Astrocyte of the spinal cord (primary cell): ENCODE measurements at places on chromosomes 3 and 15.
A peak's percentile ranks its signal among the peaks of the same experiment; 100 is the strongest.

DNA sequence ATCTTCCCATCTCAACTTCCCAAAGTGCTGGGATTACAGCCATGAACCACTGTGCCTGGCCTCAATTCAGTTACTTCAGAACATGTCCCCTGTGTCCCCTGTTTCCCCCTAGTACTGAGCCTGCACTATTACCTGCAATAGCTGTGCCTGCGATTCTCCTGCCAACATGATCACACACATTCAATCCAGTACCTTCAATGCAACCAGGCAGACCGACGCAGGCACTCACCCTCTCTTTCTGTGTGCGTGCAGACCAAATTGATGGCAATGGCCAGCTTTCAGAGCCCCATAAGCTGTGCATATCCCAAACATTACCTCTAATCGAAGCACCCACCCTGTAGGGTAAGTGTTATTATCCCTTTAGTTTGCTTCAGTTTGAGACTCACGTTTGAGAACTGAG lies 73.0 kb upstream of the EPHB3 start:
- no peak for DNase-seq

DNA sequence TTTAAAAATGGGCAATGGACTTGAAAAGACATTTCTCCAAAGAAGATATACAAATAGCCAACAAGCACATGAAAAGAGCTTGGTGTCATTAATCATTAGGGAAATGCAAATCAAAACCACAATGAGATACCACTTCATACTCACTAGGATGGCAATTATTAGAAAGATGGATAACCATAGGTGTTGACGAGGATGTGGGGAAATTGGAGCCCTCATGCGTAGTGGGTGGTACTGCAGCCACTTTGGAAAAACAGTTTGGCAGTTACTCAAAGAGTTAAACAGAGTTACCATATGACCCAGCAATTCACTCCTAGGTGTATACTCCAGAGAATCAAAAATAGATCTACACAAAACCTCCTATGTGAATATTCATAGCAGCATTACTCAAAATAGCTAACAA lies 27.4 kb downstream of the RPLP1 start:
- DNase-seq: no peak

GRCh38 chr3:29701326-29701983 lies 420.6 kb downstream of the RBMS3 start:
- no peak for DNase-seq

DNA sequence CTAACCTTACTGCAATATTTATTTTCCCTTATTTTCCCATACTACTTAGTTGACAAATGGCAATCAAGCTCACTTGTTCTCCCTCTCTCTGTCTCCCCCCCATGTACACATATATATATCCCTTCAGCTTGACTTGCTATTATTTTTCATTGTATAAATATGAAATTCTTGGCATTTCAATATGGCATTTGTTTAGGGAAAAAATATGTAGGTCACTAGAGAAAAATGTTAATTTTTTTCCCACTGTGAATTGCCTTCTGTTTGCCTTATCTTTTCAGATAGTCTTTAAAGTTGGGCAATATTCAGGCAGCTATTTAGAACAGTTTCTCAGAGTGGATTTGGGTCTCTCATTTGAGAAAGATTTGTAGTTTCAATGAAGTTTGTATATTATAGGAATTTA lies 62.8 kb upstream of the UTS2B start:
- no peak for DNase-seq

- peak; percentile 75 for DNase-seq
These were observed 19.7 kb downstream of the TM4SF4 start for GRCh38 chr3:149494022-149494758.

DNA sequence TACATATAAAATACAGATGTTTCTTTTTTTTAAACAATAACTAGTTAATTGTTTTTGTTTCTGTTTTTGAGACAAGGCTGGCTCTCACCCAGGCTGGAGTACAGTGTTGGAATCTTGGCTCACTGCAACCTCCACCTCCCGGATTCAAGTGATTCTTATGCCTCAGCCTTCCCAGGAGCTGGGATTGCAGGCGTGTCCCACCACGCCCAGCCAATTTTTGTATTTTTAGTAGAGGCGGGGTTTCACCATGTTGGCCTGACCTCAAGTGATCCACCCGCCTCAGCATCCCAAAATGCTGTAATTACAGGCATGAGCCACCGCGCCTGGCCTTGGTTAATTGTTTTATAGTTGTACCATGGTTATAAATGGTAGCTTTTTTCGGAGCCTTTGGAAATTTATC lies 72.3 kb downstream of the PIAS1 start:
- DNase-seq: no peak

GRCh38 chr3:127487196-127487595 lies 103.3 kb downstream of the TPRA1 start:
- DNase-seq: no peak

DNA sequence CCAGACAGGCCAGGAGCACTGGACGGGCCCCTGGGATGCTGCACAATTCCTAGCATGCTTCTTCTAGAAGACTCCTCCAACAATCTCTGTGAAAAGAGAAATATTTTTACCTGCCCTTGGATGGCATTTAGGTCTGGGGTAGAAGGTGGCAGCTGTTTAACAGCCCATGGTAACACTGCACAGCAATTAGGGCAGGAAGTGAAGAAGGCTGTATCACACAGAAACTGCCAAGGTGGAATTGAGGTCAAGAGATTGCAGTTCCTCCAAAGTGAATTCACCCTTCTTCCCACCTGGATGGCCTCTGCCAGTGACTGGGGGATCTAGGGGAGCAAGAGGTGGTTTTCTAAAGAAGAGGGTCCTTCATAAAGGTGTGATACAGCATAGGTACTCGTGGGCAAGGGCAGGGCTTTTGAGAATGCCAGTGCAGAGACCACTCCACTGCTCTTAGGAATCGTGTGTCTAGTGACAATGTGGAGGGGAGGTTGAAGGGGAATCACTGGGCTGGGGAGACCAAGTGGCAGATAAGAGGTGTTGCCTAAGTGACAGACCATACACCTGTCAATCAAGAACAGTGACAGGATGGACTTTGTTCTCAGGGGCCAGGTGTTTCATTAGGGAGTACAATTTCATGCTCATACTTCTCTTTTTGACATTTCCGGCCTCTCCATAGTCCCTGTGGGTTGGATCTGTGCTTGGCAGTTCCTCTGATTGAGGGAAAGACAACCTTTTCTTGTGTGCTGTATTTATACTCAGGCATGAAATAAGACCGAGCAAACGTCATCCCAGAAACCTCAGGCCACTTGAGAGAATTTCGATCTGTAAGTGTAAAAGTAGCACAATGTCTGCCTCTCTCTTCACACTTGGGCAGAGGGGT lies 83.5 kb upstream of the BCL6 start:
- no peak for DNase-seq

DNA sequence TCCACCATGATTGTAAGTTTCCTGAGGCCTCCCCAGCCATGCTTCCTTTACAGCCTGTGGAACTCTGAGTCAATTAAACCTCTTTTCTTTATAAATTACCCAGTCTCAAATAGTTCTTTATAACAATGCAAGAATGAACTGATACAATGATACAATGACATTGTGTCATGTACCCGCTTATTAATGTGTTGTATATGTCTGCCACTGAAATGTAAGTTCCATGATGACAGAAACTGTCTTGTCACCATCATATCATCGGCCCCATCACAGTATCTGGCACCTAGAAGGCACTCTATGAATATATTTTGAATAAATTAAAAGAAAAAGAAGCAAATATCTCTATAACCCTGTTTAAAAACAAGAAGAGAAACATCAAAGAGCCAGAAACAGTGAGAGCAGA lies 29.6 kb downstream of the FEZF2 start:
- DNase-seq: no peak

- DNase-seq: peak; percentile 54
These were observed 141.5 kb downstream of the GADL1 start for GRCh38 chr3:30752970-30753369.

DNA sequence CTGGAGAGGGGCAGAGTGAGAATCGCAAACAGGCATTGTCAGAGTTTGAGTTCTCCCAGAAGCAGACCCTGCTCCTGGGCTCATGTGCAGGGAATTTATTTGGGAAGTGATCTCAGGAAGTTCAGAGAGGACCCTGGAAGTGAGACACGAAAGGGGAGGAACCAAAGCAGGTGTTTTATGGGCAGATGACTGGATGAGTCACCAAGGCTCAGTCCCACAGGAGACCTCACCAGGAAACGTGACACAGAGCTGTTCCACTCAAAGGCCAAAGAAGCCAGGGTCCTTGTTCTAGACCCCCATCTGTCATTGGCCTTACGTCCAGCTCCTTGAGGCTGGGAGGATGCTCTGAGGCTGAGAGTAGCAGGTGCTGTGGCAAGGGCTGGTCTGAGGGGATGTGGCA lies 43.4 kb upstream of the SEC22A start:
- no peak for DNase-seq

DNA sequence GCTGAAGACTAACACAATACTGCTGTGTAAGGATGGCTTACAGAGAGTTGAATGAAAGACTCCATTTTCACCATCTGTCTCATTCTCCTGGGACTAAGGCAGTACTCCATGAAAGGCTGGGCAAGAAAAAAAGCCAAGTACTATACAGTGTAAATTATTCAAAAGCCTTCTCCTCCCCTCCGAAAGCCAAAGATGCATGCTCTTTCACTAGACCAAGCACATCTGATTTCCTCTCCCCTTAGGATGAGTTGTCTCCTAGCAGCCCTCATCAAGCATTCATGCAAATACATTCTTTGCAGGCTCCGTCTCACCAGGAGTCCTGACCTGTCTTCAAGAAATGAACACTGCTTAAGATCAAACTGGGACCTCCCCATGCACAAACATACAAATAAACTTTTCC lies 133.5 kb upstream of the THBS1 start:
- DNase-seq: no peak

DNA sequence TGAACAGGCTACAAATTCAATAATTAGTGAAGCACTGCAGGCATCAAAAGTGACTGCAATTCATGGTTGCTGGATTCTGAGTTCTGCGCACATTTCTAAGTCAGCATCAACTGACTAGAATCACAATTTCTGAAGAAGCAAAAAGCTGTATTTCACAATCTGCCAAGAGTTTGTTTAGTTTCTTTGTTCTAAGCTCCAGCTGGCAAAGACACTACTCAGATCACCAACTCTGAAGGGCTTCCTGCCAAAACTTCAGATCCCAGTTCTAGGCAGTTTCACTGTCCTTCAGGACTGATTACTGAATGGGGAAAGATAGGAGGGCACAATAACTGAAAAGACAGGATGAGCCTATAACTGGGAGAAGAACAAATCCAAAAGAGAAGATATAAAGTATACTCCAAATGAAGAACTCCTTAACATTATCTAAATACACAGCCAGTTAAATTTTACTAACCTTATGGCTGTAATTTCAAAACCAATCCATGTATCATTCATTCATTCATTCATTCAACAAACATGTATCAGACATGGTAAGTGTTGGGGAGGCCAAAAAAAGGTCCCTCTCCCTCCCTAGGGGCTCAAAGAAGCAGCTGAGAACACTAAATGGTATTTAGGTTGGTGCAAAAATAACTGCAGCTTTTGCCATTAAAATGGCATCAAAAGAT lies 17.1 kb downstream of the TJP1 start:
- peak; percentile 82 for DNase-seq

GRCh38 chr3:11095932-11096265 lies 58.4 kb upstream of the HRH1 start:
- no peak for DNase-seq

- DNase-seq: no peak
These were observed 46.5 kb downstream of the KLHDC8B start for GRCh38 chr3:49217688-49218470.

GRCh38 chr3:1499694-1500093 lies 406.9 kb downstream of the CNTN6 start:
- DNase-seq: no peak

- DNase-seq: no peak
These were observed 3.3 kb downstream of the ARRDC4 start for GRCh38 chr15:97963779-97964178.

DNA sequence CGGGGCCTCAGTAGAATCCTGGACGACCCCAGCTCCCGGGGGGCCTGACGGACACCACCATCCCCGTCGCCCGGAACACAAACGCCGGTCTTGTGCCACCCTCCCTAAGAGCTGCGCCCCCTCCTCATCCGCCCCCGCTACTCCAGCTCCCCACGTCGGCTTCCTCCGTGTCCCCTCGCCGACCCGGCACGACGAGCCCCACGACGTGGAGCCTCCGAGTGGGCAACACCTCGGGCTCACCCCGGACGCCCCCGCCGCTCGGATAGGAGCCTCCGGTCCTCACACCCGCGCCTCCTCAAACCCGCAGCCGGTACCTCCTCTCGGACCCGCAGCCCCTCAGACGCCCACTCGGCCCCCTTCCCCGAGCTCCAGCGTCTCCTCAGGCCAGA lies 525 bp downstream of the NPTN start:
- no peak for DNase-seq
